ENCODE measurements at places on chromosomes 7 and 10.
A peak's percentile ranks its signal among the peaks of the same experiment; 100 is the strongest.

GRCh38 chr10:121772884-121773283 is 154.9 kb downstream of the ATE1 start:
- DNase-seq, result no peak

DNA sequence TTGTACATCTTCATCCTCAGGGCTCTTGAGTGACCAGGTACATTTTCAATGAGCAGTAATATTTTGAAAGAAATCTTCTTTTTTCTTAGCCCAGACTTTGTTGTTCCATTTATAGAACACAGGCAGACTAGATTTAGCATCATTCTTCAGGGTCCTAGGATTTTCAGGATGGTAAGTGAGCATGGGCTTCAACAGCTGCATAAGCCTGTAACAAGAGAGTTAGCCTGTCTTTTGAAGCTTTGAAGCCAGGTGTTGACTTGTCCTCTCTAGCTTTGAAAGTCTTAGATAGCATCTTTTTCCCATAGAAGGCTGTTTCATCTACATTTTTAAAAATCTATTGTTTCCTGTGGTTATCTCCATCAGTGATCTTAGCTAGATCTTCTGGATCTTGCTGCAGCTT is 4.5 kb upstream of the NDUFA5 start:
- DNase-seq, result no peak

DNA sequence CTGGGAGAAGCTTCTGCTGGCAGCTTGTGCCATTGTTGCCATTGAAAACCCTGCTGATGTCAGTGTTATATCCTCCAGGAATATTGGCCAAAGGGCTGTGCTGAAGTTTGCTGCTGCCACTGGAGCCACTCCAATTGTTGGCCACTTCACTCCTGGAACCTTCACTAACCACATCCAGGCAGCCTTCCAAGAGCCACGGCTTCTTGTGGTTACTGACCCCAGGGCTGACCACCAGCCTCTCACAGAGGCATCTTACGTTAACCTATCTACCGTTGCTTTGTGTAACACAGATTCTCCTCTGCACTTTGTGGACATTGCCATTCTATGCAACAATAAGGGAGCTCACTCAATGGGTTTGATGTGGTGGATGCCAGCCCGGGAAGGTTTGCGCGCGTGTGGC is 220.7 kb downstream of the ADK start:
- DNase-seq, result no peak

- DNase-seq, result no peak
Measured at GRCh38 chr10:42989481-42989921, 87.4 kb upstream of the RET start.

DNA sequence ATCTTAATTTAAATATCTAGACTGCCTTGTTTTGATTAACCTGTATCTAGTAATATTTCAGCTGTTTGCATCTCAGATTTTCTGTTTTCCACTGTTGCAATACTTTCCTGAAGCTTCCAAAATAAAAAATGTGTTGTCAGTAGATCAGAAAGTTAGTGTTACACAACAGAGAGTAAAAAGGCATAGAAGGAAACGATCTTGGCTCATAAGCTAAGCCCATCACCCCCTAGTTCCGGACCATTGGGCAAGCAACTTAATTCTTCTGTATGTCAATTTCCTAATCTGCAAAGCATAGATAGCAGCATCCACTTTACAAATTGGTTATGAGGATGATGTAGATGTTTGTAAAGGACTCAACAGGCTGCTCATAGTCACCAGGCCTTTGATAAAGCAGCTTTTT is 4.4 kb downstream of the PON3 start:
- no peak for DNase-seq

- DNase-seq, result no peak
Measured at GRCh38 chr10:35545079-35545657, 60.0 kb upstream of the GJD4 start.

DNA sequence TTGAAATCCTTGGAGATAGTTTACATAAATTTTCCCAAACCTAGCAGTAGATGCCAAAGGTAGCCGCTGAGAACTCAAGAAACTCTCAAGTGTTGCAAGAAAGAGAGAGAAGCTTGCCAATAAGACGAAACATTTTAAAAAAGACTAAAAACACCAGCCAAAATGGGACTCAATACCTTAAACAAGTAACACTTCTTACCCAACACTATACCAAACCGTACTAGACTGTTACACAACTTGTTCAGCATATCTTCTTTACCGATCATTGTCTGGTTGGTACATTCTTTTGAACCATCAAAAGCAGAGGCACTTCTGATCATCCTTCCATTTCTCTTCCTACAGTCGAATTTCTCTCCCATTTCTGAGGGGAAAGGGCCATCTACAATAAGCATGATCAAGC is 4.8 kb upstream of the PTPN12 start:
- DNase-seq, result no peak

DNA sequence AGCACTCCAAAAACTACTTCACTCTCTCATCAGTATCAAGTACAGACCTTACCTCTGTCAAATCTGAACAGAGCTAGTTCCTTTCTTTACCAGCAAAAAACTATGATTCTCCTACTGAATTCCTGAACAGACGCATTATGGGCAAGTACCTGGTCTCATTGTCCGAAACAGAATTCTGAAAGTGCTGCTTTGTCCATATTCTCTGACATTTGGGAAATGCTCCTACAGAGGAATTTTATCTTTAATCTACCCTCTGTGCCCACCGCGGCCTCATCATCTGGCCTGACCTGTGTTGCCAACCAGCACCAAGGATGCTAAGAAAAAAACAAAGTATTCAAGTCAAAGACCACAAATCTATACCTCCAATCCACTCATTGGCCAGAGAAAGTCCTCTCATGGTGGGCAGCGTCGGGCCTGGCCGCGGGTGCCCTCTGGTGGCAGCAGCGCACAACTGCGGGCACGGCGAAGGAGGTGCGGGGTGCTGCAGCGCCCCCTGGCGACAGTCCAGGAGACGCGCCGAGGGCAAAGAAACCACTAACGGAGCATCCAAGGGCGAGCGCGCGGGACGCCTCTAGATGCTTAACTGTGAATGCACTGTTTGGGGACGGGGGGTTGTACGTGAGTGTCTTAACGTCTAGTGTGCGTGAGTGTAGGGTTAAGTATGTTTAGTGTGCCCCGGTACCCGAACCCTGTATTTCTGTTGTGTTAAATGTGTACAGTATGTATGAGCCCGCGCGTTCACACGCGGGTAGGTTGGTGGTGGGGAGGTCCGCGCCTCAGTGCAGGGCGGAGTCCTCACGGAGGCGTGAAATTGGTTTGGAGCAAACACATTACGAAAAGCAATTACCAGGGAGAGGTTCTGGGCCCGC is 5.0 kb upstream of the GBX1 start:
- peak; percentile 83 for DNase-seq

DNA sequence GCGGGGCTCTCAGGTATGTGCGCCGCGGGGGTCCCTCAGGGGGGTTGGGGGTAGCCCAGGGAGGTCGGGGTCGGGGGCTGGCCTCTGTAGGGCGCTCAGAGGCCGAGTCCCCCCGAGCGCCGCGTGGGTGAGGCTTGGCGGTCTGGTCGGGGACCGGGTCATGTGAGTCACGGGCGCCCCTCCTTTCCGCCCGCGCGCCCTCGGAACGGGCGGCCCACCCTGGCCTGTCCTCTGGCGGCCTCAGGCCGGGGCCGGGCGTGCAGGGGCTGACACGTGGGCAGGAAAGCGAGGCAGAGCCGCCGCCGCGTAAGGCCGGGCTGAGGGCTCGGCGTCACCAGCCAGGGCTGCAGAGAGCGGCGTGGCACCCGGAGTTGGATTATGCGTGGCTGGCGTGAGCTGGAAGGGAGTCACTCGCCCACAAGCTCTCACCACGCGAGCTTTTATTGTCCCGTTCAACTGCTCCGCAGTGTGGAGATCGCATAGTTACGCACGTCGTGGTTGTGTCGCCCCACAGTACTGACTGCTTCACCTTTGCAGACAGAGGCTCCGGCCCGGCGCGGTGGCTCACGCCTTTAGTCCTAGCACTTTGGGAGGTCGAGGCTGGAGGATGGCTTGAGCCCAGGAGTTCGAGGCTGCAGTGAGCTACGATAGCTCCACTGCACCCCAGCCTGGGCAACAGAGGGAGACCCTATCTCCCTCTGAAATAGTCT is 385 bp downstream of the SHLD2 start:
- DNase-seq, result peak; percentile 81

- DNase-seq, result no peak
Measured at GRCh38 chr7:135194494-135195095, 16.7 kb downstream of the WDR91 start.

GRCh38 chr7:122300211-122300932 is 4.2 kb downstream of the FEZF1 start:
- no peak for DNase-seq

DNA sequence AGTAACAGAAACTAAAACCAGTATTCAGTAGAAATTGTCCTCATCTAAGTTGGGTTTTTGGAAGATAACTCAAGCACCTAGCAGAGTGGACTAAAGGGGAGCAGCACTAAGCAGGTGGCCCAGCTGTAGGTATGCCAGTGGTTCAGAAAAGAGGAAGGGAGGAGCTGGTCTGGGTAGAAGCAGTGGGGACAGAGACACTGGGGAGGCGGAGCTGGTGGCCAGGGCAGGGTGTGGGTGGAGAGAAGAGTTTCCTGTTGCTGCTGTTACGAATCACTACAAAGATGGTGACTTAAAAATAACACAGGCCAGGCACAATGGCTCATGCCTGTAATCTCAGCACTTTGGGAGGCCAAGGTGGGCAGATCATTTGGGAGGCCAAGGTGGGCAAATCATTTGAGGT is 136.2 kb downstream of the WDR11 start:
- DNase-seq, result no peak

GRCh38 chr10:47288916-47289495 is 11.0 kb upstream of the GDF10 start:
- DNase-seq, result no peak

Data from activated CD4-positive, alpha-beta T cell treated with anti-CD3 and anti-CD28 coated beads, Interleukin-10, Interleukin-2, amounts not matched to agents 100 ng/mL and 50 ng/mL, durations not matched to agents 16 hours and 8 hours (primary cell).